ENCODE measurements at places on chromosomes 6 and 20.

- no peak for DNase-seq
Observed at GRCh38 chr6:106648651-106649308, 19.4 kb downstream of the QRSL1 start.

DNA sequence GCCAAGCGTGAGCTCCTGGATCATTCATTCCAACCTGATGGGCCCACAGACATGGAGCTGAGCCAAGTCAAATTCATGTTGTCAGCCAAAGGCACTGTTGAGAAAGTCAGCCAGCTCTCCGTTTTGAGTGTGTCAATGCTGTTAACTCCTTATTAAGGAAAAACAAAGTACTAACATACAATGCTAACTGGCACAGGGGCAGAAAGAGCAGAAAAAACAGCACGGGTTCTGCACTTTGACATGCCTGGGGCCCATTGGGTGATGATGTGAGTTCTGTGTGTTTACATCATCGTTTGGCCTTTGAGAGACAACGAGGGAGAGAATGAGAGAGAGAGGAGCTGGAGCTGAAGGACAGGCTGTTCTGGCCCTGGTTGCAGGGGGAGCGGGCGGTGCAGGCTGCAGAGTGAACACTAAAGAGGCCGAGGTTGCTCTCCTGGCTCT lies 85.9 kb downstream of the SMOC2 start:
- no peak for DNase-seq

- DNase-seq, result no peak
Observed at GRCh38 chr6:158020272-158020711, 38.6 kb downstream of the SYNJ2 start.

DNA sequence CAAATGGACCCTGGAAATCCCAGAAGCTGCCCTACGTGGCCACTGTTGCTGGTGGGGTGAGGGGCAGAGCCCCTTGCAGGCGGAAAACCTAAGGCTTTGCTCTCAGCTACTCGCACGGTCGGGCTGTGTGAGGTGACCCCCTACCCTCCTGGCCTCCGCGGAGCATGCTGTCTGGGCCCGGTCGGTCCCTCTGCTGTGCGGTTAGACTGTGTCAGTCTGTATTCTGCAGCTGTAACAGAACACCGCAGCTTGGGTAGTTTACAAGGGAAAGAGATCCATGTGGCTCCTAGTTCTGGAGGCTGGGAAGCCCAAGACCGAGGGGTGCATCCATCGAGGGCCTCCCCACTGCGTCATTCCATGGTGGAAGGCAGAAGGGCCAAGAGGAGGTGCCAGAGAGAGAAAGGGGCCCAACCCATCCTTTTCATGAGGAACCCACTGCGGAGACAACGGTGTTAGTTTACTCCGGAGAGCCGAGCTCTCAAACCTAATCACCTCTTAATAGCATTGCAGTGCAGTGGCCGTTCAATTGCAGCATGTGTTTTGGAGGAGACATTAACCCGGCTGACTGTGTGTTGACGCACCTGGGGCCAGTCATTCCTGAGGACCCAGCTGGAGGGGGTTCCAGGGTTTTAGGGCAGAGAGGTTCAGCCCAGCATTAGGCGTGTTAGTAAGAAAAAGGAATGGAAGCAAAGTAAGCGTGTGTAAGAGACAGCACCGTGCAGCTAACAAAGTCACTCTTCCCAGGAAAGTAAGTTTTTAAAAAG lies 18.3 kb downstream of the COL9A3 start:
- no peak for DNase-seq

DNA sequence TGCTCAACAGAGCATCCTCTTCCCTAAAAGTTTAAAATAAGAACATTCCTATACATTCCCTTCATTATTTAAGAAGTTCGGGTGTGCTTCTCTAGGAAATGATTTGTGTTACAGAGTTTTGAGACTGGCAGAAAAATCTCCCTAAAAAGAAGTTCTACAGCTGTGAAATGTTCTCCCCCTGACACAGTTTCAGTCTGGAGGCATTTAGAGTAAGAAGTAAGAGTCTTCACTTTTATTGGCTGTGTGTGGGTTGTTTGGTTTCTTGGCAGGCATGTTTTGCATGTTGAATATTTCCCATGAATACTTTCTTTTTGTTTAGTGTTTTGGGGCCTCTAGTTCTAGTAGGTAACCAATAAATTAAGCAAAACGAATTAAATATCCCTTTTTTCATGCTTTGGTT lies 195.9 kb downstream of the TENT5A start:
- no peak for DNase-seq

- no peak for DNase-seq
Observed at GRCh38 chr6:76026101-76026500, 46.4 kb downstream of the IMPG1 start.

DNA sequence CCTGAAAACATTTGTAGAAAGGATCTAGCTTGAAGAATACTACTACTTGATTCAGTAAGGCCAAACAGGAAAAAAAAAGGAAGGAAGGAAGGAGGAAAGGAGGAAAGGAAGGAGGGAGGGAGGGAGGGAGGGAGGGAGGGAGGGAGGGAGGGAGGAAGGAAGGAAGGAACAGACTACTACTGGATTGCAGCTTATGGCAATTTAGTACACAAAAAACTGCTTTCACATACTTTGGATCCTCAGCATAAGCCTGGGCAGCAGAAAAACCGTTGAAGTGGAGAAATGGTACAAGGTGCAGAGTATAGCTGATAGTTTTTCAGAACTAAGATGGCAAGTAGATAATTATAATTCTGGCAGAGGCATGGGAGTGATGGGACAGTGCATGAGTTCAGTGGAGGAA lies 201.6 kb downstream of the BTBD9 start:
- no peak for DNase-seq

Measured in HepG2 (cell line).